Karpas-422 (cell line): ENCODE measurements at places on chromosomes 6 and 20.

DNA sequence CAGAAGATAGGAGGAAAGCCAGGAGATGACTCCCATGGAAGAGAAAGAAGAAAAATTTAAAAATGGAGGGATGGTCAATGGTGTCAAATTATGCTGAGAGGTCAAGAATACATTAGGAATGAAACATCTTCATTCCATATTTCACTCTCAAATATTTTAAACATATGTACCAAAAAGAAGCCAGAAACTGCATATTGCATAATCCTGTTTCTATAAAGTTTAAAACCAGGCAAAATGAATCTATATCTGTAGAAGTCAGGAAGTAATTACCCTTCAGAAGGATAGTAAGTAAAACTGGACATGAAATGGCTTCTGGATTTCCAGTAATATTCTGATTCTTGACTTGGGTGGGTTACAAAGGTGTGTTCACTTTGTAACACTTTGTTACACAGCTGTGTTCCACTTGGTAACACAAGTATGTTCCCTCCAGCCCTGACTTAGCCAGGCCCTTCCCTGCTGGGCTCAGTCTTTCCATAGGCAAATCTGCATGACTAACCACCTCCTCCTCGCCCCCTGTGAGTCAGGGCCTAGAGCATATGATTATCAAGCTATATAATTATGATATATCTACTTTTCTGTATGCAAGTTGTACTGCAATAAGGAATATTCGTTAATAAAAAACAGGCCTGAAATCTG is 20.2 kb upstream of the C6orf141 start:
- DNase-seq, result no peak

DNA sequence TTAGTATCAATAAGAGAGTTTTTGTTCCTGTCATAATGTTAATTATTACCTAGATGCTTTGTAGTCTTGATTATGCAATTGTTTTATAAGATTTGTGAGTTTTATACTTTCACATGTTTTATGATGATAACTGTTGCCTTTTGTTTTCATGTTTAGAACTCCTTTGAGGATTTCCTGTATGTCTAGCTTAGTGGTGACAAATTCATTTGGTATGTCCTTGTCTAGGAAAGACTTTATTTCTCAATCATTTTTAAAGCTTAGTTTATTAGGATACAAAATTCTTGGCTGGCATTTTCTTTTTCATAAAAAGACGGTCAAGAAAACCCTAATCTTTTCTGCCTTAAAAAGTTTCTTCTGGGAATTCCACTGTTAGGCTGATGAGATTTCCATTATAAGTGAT is 849.9 kb upstream of the EYS start:
- DNase-seq, result no peak

DNA sequence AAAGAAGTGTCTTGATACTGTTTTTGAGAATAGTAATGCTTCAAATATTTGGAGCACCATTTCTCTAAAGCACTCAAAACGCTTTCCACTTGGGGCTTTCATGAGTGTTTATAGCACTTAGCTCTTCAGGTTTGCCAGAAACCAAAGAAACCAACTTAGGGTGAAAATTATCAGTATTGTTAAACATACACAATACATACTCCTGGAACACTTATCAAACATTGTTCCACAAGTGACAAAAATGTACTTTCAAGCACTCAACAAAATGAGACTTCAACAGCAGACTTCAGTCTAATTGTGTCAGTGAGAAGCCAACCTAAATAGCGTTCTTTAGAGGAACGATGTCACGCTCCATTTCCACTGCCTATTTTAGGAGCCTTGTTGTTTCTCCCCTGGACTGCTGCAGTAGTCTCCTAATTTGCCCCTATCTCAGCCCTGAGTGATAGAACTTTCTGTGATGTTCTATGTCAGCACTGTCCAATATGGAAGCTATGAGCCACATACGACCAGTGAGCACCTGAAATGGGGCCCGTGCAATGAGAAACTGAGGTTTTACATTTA is 461.3 kb downstream of the KIF16B start:
- DNase-seq, result peak; percentile 55

- DNase-seq, result no peak
Observed at GRCh38 chr6:137581019-137581707, 87.0 kb upstream of the OLIG3 start.

GRCh38 chr6:74519163-74519562 is 686.7 kb downstream of the COL12A1 start:
- DNase-seq, result no peak

GRCh38 chr6:113447088-113447831 is 409.9 kb upstream of the MARCKS start:
- no peak for DNase-seq

- DNase-seq, result peak; percentile 74
Observed at GRCh38 chr6:166588691-166589336, 2.3 kb upstream of the RAMACL start.

- DNase-seq, result no peak
Observed at GRCh38 chr6:169918239-169918953, 167.0 kb downstream of the ERMARD start.

GRCh38 chr6:149317644-149318571 is at the start of gene TAB2:
Gene TAB2 (plus strand): TSS chr6:149317712. CDS start chr6:149369998, 52,286 bp downstream.
- peak; percentile 72 for DNase-seq

DNA sequence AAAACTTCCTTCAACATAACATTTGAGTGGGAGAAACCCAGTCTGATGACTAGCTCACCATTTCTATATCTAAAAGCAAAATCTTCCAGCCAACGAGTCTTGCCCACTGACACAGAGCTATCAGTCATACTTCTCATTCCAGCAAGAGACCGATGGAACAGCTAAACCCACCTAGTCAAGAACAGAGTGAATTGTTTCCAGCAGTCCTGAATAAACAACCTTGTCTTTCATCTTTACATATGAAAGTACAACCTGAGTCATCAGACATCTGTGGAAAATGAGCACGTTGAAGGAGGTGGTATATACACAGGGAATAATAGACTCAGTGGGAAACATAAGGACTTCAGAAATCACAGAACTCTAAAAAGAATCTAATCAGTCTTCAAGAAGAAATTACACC is 23.8 kb downstream of the NRSN1 start:
- no peak for DNase-seq

GRCh38 chr6:5181510-5182317 is 79.0 kb downstream of the LYRM4 start:
- DNase-seq, result no peak

- no peak for DNase-seq
Observed at GRCh38 chr6:149266659-149267058, 50.9 kb upstream of the TAB2 start.

DNA sequence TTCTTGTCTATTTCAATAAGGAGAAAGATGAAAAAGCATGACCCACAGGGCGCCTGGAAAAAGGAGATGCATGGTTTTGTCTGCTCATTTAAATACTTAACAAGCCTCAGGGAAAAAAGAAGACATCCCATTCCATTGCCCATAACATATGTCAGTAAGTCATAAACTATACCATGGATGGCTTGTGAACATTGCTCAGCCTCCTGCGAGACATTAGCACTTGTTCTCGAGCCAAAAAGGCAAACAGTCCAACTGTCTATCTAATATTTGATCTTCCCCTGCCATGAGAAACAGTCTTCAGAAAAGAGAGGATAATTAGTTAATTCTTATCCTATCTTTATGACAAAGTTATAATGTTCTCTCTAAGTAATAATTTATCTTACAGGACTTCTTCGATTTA is 527.4 kb downstream of the HACE1 start:
- no peak for DNase-seq

GRCh38 chr6:131575834-131576478 is 2.9 kb downstream of the ARG1 start:
- no peak for DNase-seq

- no peak for DNase-seq
Observed at GRCh38 chr6:157614026-157614568, 208.9 kb upstream of the SNX9 start.

DNA sequence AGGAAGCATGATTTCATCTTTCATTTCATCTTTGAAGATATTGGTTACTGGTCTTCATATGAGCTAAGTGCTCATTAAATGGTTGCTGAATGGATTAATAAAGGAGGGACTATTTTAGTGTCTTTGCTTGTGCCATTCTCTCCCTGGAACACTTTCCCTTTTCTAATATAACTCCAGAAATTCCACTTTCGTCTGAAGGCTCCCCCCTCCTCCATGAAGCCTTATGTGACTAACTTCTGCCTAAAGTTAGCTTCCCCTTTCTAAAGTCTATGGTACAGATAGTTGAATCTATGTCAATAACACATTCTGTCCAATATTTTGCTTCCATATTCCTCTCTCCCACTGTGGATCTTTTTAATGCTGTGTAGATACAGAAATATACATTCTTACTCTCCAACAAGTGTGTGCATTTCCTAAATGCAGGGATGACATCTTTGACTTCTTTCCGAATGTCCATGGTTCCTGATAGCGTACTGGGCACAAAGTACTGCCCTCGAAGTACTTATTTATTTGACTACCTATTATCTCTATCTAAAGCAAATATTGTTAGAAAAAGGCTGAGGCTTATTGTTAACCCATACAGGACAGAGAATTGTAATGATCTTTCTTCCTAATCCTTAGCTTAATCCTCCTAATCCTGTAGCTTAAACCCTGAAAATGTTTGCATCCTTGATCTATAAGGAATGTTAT is 84.7 kb upstream of the ELOVL5 start:
- DNase-seq, result no peak

- DNase-seq, result peak; percentile 56
Observed at GRCh38 chr6:100176311-100176950, 182.4 kb upstream of the MCHR2 start.

DNA sequence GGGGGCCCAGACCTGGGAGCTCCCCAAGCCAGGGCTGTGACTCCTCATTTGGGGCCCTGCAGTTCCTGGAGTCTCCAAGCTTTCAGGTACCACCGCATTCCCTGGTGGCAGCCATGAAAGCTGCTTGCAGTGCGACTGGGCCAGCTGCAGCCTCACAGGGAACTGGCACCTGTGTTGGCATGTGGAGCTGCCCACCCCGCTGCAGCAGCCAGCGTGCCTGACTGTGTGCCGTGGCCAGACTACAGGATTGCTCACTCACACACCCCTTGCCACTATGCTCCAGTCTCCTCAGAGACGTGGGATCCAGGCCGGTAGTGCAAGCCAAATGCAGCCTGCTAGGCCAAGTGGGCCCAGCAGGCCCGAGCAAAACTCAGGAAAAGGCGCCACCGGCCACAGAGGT is 450.7 kb downstream of the COL12A1 start:
- DNase-seq, result no peak

DNA sequence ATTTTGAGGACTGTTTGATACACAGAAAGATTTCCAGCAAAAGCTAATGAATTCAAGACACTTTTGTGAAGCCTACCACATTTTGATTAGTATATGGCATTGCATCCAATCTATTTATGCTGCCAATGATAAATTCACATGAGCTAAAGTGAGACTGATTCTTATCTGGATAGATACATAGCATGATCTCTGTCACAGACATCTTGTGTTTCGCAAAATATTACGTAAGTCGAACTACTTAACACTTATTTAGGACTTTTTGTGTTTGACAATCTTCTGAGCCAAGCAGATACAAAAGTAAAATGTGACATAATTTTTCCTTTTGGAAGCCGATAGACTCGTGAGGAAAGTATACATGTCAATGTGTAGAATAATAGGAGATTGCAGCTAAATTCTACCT is 251.6 kb downstream of the HACE1 start:
- no peak for DNase-seq

GRCh38 chr6:5205877-5206850 is 54.6 kb downstream of the LYRM4 start:
- no peak for DNase-seq

DNA sequence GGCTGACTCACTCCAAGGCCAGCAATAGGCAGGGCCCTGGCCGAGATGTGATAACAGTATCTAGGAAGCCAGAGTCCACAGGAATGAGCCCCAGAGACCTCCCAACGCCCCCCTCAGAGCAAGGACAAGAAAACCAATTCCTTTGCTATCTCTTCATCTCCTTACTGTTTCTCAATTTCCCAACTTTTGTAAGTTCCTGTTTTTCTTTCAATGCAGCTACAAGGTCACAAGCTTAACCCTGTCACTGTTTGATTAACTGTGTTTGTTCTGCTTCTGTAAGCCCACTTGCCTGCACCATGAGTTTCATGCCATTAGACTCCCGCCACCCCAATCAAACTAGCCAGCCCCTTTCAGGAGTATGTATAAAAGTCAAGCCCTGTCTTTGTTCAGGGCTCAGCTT is 3.5 kb downstream of the FKBP1C start:
- no peak for DNase-seq

DNA sequence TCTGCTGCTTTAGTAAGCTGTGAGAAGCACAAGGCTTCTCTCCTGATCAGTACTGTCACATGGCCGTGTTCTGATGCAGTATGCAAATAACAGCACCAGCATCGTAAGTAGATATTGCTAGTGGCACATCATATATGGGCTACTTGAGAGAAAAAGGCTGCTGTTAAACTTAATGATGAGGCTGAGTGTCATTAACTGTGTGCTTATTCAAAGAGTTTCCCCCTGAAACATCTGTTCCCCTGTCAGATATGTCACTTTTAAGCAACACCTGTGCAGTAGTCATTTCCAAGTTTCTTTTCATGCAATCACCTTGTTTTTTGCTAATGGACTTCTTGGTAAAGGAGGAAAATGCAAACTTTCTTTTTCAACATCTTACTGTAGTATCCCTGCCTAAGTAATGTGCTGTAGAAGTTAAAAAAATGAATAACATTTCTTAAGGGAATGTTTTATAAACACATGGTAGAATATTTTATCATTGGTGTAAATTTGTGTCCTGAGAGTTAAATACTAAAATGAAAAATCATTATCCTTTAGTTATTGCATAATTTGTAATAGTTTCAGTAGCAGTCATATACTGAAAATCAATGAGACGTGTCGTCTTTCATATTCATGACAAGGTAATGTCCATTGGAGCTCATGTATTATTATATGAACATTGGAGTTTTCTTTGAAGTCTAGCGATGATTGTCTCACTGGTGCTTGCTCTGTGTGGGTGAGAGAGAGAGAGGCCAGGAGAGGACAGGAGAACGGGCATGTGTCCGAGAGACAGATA is 366.3 kb downstream of the CDKAL1 start:
- peak; percentile 34 for DNase-seq

DNA sequence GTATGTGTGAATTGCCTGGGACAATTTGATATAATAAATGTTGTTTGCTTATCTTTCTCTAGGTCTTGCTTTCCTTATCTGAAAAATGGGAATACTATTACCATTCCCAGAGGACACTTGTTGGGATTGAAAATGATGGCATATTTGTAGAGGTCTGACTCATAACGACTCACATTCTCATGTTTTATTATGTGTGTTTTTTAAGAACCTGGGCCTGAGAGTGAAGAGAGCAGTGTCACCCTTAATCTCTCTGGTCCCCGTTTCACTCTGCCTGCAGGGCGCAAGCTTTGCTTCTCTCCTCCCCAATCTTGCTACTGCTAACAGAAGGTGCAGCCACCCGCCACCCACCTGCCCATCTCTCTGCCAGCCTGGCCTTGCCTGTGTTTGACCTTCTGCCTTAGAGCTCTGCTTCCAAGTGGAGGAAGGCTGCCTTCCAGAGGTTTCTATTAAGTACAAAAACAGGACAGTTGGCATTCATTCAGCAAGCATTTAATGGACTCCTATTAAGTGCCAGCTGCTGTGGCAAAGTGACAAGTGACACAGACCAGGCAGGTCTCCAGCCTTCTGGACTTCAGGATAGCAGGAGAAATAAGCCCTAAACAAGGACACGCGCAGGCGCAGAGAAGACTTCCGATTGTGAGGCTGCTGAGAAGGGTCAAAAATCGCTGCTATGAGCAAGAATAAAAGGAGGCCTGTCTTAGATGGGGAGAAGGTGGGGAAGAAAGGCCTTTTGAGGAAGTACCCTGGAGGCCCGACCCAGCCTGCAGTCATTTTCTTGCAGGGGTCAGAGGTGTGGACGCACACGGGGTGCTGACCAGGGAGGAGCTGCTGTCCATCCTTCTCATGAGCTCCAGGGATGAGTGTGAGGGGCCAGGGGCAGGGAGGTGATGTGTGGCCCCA is 112.5 kb downstream of the JPH2 start:
- DNase-seq, result no peak

- no peak for DNase-seq
Observed at GRCh38 chr6:157954150-157955117, 27.2 kb upstream of the SYNJ2 start.
